Stimulated activated CD4-positive, alpha-beta T cell treated with anti-CD3 and anti-CD28 coated beads, Interleukin-12 subunit alpha, Interleukin-12 subunit beta, amount 100 ng/mL, for 4 hours (primary cell): ENCODE measurements at places on chromosomes 4 and X.

DNA sequence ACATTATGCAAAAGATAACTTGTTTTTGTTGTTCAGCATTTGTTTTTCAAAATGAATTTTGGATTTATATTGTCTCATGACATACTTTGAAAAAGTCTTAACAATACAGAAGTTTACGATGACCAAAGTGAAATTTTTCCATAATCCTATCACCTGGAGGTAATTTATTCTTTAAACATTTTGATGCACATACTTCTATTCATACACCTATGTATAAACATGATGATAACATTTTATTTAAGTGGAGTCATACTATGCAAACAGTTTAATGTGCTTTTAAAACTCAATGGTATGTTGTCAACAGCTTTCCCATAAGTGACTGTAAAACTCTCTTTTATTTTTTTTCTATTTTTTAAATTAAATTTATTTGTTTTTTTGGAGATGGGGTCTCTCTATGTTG, 65.0 kb downstream of the STAG2 start:
- no peak for DNase-seq

DNA sequence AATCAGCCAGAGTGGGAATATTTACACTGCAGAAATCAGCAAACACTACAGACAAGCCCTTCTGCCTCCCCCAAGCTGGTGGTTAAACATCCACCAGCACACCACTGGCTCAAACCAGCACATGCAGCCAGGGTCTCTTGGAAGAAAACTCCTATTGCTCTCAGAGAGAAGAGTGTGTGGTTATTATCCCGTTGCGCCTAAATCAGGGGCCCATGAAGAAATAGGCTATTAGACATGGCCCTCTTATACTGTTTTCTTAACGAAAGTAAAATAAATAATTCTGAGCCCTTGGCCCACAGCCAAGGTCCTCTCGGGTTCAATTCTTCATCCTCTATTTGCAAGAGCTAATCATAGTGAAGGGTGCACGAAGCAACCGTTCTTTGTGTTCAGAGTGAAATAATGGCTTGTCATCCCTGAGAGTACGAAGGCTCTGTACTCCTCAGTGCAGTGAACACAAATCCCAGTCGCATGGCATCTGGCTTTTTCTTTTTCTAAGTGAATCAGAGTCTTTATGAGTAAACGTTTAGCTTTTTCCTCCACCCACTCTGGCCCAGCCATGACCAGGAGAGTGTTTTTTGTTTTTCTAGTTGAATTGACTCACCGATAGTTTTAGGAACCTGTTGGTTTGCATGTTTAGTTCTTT, 33.4 kb upstream of the RBM47 start:
- DNase-seq: peak; percentile 6

GRCh38 chrX:153303276-153304262, 18.0 kb downstream of the PNMA6F start:
- DNase-seq: no peak

GRCh38 chrX:31854716-31855115, 782.9 kb upstream of the FTHL17 start:
- DNase-seq: no peak

- no peak for DNase-seq
Observed at GRCh38 chr4:53706422-53707032, 115.2 kb upstream of the LNX1 start.

- DNase-seq: no peak
Observed at GRCh38 chrX:15674514-15674840, 9.9 kb upstream of the CLTRN start.

DNA sequence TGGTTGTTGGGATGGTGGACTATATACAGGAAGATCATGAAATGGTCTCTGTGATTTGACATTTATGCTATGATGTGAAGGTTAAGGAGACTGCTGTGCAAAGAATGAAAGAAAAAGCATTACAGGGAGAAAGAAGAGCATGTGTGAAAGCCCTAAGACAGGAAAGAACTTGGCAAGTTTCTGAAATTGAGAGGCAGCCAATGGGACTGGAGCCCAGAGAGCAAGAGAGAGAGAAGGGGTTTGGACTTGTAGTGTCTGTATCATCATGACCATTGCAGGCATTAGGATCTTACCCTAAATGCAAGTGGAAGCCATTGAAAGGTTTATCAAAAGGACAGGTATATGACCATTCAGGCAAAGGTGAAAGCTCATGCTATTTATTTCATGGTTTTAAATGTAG, 147.1 kb downstream of the NAA11 start:
- DNase-seq: no peak

DNA sequence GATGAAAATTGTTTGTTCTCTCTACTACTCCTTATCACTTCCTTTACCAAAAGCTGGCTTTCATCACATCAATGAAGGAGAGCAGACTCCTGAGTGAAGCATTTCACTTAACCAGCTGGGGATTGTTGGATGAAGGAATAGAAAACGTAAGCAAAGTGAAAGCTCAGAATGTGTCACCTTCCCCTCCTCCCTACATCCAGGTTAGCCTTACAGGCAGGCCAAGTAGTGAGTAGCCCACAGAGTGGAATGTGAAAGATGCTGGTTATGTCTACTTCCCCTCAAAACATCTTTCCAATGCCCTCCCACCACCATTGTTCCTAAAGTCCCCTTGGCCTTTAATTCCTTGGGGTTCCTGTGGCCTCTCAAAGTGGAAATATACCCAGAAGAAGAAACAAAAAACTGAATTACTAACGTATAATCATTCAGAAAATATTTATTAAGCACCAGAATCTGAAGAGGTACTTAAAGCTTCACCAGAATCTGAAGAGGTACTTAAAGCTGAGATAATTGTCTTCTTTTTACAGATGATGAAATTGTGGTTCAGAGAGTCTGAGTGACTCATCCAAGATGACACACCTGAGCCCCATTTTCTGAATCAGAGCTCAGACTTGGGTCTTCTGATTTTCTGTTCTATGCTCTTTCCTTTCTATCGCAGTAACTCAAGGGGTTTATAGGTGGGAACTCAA, 6.5 kb downstream of the P2RY4 start:
- no peak for DNase-seq

GRCh38 chr4:158164768-158165213, 8.0 kb downstream of the GASK1B start:
- no peak for DNase-seq

GRCh38 chrX:47311932-47312774, 58.2 kb upstream of the ZNF157 start:
- DNase-seq: peak; percentile 27

DNA sequence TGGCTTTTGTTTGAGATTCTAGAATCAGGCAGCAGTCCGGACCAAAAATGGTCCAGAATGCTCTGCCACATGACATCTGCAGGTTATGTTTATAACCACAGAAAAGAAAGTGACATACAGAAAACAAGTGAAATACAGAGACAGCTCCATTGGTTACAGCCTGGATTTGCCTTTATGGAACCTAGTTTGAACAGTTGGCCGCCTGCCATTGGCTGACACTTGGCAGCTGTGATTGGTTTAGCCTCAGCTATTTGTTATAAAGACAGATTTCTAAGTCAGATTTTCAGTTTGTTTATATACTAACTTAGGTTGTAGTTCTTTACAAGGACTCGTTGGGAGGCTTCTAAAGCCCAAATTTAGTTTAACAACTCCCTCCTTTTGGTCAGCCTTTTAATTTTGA, 40.8 kb upstream of the IL9R start:
- no peak for DNase-seq
